Central memory CD8-positive, alpha-beta T cell (primary cell): ENCODE measurements at places on chromosomes 12 and 14.

- DNase-seq: no peak
Observed at GRCh38 chr14:51963286-51963685, 26.1 kb upstream of the RTRAF start.

GRCh38 chr14:102317564-102318248, 1.8 kb upstream of the ZNF839 start:
- DNase-seq: no peak

DNA sequence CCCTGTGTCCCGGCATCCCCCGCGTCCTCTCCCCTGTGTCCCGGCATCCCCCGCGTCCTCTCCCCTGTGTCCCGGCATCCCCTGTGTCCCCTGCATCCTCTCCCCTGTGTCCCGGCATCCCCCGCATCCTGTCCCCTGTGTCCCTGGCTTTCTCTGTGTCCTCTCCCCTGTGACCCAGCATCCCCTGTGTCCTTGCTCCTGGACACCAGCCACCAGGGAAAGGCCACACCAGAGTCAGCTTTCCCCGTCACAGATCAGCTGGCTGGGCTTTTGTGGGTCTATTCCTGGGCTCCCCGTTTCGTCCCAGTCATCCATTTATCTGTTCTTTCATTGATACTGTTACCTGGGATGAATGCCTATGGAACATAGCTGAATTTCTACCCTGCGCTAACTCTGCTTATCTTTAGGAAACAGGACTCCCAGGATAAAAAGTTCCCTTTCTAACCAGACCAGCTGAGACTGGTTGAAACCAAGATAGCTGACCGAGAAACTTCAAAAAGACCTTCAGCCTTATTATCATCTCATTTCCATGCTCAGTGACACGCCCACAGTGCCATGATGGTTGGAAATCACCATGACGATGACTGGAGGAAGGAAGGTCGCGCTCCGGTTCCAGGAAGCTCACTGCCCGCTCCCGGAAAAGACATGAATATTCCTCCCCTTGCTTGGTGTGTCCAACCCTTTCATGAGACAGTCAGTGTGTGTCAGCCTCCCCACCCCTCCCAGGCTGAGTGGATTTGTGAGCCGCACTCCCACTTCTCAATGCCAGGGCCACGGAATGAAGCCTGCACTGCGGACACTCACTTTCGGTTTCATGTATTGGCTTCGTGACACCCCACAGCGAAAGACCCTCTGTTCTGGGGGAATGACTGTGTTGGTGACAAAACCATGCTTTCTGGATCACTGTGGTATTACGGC, 276.4 kb upstream of the SFSWAP start:
- DNase-seq: no peak

- DNase-seq: no peak
Observed at GRCh38 chr14:99728981-99729451, 44.9 kb downstream of the CYP46A1 start.

- DNase-seq: no peak
Observed at GRCh38 chr12:101859664-101860607, 17.4 kb upstream of the DRAM1 start.

- no peak for DNase-seq
Observed at GRCh38 chr14:37284760-37285159, 87.0 kb downstream of the MIPOL1 start.

DNA sequence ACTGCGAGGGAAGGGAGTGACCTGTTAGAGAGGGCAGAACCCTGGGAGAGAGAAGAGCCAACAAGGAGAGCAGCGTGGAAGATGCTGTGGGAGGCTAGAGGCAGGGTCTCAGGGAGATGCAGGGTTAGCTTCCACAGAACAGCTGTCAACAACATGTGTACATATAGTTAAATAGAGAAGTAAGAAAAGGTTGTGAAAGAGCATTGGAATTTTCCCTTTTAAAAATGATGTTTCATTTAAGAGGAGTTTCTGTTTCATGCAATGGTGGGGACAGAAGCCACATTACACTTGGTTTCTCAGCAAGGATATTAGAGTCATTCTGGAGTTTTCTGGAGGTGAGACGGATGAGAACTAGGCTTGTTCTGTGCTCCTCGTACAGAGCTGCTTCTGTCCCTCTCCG, 23.8 kb upstream of the TBC1D30 start:
- no peak for DNase-seq

DNA sequence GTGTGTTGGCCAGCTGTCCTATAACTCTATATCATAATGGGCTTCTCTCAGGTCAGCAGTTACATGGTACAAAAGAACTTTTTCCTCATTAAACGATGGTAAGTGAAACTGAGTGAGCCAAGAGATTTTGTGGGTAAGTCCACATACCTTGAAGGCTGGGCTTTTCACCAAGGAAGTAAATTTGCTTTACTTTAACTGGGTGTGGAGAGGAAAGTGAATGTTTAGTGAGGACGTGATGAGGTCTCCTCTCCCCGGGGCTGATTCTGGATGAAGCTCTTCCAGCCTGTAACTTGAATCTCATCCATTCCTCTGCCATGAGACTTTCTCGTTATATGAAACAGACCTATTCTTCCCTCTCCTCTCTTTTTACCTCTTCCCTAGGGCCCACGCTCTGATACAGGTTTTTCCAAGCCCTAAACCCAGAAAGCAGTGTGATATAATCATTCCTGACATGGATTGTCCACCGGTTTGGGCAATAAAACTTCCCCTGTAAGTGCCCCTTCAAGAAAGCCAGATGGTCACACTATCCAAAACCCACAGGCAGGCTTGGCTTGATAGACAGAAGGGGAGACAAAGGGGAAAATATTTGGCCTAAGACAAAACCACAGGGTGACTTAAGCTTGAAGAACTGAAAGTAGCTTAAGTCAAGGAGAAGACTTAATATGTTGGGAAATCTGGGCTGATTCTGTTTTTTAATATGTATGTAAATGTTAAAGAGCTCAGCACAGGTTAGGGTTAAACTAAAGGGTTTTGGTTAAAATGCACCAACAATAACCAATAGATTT, 50.3 kb downstream of the CIT start:
- no peak for DNase-seq

- no peak for DNase-seq
Observed at GRCh38 chr14:95562892-95563685, 28.2 kb downstream of the GLRX5 start.

GRCh38 chr14:55131370-55132137, 2.5 kb downstream of the LGALS3 start:
- DNase-seq: no peak

GRCh38 chr12:53592426-53592825, 33.8 kb downstream of the ATF7 start:
- no peak for DNase-seq

GRCh38 chr12:128745772-128746689, 77.7 kb downstream of the SLC15A4 start:
- DNase-seq: no peak

GRCh38 chr12:65977384-65977783, 153.1 kb downstream of the HMGA2 start:
- DNase-seq: no peak

- no peak for DNase-seq
Observed at GRCh38 chr12:95216711-95217376, 423 bp downstream of the FGD6 start.

GRCh38 chr12:124406043-124406442, 111.2 kb downstream of the RFLNA start:
- no peak for DNase-seq

GRCh38 chr12:92400006-92400405, 254.4 kb upstream of the BTG1 start:
- no peak for DNase-seq

DNA sequence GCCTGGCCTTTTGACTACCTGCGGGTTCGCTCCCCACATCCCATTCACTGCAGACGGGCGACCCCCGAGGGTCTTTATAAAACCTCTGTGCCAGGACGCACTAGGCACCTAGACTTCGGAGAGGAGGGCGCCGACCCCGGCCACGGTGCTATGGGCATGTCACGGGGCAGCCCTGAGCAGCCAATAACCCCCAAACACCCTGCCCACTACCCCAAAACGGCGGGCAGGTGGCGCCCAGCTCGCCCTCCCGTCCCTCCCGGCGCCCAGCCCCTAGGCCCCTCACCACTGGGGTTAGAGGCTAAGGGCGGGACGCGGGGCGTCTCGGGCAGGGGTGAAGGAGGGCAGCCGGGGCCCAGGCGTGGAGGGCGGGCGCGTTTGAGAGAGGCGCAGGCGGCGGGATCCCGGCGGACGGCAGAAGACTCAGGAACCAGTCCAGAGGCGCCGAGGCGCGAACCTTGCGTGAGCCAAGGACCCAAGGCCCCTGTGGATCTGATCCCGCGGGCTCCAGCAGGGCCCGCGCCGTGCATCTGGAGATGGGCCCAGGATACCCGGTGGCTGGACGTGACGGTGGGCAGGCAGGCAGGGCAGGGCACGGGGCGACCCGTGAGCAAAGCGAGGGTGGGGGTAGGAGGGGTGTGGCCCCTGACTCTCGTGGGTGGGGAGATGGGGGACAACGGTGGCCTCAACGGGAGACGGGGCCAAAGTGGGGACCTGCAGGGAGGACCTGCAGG, 11.1 kb downstream of the KRT85 start:
- DNase-seq: no peak

GRCh38 chr12:24546661-24547060, 402.2 kb downstream of the BCAT1 start:
- no peak for DNase-seq

GRCh38 chr14:44036248-44036647, 470.8 kb downstream of the FSCB start:
- DNase-seq: no peak

DNA sequence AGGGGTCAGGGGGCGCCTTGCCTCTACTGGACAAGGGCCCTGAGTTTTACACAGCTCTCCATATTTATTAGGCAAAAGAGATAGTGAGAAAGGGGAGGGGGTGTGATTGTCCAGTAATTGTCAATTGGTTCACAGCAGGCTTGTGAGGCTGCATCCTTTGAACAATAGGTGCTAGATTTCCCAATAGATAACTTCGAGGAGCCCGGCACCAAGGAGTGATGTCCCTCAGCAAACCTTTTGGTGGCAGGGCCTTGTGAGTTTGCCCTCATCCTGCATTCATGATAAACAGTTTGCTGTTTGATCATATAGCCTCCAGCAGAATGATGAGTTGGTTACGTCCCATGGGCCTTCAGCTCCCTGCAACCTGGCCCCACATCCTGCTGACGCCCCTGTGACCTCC, 2.7 kb upstream of the PRIMA1 start:
- DNase-seq: no peak

- DNase-seq: no peak
Observed at GRCh38 chr14:56129933-56130332, 11.7 kb downstream of the PELI2 start.

GRCh38 chr14:62532181-62532580, 513.1 kb downstream of the KCNH5 start:
- DNase-seq: no peak

DNA sequence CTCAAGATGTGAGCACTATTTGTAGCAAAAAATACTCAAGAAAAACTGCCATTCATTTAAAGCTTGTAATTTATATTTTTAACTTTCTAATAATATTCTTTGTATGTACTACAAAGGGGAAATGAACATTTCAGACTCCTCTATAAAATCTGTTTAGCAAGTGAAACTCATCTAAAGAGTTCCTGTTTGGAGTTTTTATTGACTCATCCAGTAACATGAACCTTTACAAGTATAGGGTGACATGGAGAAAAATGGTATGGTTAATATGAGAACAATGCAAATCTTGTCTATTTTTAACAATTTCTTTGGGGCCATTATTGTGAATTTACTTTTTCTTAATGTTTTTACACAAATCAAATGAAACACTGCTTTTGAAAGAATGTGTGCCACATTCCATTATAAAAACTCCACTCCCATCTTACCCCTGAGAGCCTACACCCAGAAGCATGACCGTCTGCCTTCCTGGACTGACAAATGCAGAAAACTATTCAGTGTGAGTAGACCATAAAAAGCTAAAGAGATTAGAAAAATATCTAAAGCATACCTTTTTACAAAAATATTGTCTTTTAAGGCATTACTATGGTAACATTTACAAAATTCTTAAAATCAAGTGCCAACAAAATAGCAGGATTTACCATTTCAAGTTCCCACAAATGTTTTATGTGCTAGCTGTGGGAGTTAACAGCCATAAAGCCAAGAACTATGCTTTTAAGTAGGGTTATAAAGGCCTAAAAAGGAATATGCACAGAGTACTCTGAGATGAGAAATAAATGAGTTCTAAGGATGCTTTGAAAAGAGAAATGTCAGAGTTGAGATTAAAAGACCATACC, 144.0 kb downstream of the ADAMTS20 start:
- DNase-seq: no peak

GRCh38 chr12:122894193-122895121, 1.5 kb downstream of the VPS37B start:
- DNase-seq: no peak

DNA sequence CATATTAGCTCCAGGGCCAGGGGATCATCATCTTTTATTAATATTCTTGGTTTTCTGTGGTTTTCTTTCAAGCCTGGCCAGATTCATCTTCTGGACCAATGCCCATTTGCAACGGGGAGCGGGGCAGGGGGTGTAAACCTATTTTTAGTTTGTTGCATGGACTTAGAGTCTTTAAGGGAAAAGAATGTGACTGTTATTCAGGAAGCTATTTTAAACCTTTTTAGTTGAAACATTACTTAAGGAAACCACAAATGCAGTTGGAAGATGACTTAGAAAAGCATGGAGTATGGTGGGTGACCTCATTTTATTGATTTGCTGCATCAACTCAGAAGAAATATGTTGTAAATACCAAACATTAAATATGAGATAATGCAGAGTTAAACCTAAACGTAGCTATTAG, 368.4 kb upstream of the E2F7 start:
- no peak for DNase-seq

DNA sequence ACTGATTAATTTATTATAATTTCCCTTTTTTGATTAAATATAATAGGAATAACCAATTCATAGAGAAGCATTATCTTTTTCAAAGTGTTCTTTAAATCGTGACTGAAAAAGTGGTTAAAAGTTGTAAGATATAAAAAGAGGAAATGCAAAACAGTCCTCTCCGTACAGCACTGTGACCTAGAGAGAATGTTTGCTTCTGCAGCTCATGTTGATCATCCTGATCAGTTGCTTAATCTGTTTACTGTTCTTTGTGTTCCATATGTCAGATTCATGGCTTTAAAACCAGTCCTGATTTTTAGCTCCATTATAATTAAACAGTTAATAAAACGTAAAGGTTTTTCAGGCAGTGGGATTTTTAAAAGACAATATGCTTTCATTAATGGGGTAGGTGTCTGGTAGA, 4.7 kb downstream of the TTC8 start:
- DNase-seq: no peak

DNA sequence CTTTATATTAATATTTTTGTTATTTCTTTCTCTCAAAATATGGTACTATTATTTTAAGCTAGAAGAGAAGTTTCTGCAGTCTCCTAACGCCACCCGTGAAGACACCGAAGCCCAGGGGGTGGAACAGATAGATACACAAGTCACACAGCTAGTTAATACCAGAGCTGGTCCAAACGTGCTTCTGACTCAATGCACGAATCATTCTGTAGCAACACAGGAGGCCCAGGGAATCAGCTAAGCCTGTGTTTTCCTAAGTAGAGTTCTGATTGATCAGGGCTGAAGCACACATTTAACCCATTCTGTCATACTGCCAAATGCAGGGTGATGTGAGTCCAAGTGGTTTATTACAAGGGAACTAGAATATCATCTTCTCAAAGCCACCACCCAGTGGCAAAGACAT, 116.9 kb upstream of the PWP1 start:
- no peak for DNase-seq

- DNase-seq: no peak
Observed at GRCh38 chr12:90245391-90245790, 536.8 kb upstream of the ATP2B1 start.

- no peak for DNase-seq
Observed at GRCh38 chr14:81550001-81550637, 16.5 kb upstream of the SEL1L start.
